ENCODE measurements at places on chromosomes 7 and 10.

DNA sequence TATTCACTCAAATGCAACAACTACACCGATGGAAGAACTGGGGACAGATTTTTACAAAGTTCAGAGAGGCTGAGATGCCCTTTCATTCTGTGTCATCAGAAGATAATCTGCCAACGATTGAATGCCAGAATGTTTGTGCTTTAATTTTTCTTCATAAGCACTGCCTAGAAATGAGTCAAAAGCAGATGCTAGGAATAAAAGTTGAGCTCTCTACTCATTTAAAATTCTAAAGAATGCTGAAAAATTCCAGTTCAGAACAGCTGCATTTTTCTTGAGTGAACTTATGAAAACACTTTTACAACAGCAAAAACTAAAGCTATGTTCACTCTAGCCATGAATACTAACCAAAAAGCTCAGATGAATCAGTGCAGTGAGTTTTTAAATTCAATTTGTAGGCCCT lies 22.3 kb upstream of the FAM133B start:
- no peak for DNase-seq

DNA sequence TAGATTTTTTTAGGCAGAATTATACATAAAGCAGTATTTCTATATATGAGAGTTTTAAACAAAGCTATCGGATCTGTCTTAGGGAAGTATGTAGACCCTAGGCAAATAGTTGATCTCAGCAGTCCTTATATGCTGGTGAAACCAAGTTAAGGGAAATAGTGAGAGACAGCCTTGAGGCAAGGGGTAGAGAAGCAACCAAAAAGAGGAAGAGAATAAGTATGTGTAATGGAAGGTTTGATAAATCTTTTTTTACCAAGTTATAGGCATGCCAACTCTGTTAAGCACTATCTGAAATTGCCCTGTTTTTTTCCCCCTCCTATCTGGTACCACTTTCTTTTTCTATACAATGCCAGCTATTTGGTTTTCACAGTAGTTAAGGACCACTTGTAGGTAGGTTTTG lies 19.9 kb downstream of the SPAG6 start:
- no peak for DNase-seq

GRCh38 chr10:87864496-87865059 lies 1.2 kb downstream of the PTEN start:
- no peak for DNase-seq

DNA sequence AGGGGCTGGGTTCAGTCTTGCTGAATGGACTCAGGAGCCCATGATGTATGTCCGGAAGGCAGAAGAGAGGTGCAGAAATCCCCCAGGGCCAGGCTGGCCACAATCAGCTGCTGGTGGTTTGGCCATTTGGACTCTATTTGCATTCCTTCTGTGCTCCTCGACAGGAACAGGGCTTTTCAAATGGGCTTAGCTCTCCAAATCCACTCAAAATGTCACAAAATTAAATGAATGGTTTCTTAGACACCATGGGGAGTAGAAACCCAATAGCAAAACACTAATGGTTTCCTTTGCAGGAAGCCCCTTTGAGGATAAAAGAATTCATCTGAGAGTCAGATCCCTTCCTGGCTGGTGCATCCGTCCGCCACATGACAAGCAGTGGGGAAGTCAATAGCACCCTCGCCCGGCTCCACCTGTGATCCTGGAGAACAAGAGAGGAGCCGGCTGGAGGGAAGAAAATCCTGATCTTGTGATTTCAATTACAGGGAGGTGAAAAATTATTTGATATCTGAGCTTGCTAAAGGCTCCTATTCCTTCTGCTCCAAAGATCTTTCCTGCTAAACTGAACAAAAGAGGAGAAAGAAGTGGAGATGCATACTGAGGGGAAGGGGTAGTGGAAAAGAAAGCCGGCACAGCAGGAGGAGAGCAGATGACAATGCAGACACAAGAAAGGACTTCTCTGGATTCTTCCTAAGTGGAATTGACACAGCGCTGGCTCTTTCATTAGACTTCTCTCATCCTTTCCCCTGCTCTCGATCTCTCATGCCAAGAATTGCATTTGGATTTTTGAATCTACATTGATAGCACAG lies 190.7 kb downstream of the C7orf25 start:
- no peak for DNase-seq

GRCh38 chr10:121440461-121440860 lies 157.8 kb downstream of the FGFR2 start:
- no peak for DNase-seq

GRCh38 chr7:123792547-123792946 lies 43.7 kb upstream of the WASL start:
- DNase-seq, result no peak

GRCh38 chr10:48444266-48444665 lies 137.8 kb downstream of the MAPK8 start:
- no peak for DNase-seq

DNA sequence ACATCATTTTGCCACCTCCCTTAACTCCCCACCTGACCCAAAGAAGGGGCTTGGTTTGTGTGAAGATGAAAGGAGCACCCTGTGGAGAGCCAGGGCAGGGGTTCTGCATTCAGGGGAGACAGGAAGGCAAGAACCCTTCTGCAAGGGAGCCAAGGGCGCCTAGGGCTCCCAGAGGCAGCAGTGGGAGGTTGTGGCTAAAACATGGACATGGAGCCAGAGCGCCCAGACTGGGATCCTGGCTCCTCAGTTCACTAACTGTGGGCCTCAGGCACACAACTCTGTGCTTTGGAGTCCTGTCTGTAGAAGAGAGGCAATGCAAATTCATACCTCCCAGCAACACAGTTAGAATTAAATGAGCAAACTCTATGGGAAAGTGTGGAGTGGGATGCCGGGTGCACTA lies 123.1 kb upstream of the MACROH2A2 start:
- no peak for DNase-seq

- no peak for DNase-seq
Measured at GRCh38 chr7:21942955-21943354, 2.7 kb downstream of the CDCA7L start.

DNA sequence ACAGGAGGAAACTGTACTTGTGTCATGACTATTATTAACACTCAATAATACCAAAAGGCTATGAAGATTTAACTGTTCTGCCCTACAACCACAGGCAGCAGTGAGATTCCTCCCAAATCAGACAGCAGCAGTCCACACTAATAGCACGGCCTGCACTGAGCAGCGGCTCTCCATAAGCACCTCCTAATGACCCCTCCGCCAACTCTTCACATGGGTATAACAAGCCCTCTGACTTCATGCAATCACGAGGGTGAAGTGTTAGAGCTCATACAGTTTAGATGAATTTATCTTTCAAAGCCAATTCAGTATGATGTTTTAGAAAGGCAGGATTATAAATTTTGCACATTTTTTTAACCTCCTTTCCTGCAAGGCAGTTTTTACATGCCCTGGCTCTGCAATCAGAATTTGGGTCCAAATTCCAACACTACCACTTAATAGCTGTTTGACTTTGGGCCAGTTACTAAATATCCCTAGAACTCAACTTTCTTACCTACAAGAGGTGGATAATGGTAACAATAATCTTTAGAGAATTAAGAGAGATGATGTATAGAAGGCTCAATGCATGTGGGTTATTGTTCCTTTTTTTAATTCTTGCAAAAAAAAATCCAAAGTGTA lies 617.1 kb downstream of the KCNMA1 start:
- DNase-seq, result no peak

- DNase-seq, result no peak
Measured at GRCh38 chr7:2626498-2627117, 5.2 kb upstream of the TTYH3 start.

DNA sequence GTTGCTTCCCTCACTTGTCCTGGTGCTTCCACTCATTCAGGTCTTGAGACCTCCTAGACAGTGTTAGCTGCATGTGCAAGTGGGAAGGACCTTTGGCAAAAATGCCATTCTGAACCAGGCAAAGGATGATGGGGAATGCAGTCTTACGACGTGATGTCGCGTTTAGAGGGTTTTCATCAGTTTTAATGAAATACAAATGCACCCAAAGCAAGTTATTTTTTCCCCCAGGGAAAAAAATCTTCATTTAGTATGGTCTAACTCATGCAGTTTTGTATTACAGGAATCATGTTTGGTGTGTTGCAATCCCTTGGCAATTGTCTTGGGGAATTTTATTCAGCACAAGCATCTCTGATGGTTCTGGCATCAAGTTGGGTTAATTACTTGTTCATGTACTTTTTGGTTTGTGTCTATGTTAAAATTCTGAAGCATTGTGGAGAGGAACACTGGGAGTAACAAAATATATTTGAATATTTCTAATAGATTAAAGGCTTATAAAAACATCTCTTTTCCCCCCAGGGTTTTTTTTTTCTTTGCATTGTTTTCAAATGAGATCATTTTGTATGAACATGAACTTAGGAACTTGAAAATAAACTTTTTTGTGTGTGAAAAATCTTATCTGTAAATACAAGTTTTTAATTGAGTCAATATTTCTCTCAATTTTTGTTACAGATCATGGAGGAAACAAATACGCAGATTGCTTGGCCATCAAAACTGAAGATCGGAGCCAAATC lies 188.9 kb downstream of the BICC1 start:
- no peak for DNase-seq

DNA sequence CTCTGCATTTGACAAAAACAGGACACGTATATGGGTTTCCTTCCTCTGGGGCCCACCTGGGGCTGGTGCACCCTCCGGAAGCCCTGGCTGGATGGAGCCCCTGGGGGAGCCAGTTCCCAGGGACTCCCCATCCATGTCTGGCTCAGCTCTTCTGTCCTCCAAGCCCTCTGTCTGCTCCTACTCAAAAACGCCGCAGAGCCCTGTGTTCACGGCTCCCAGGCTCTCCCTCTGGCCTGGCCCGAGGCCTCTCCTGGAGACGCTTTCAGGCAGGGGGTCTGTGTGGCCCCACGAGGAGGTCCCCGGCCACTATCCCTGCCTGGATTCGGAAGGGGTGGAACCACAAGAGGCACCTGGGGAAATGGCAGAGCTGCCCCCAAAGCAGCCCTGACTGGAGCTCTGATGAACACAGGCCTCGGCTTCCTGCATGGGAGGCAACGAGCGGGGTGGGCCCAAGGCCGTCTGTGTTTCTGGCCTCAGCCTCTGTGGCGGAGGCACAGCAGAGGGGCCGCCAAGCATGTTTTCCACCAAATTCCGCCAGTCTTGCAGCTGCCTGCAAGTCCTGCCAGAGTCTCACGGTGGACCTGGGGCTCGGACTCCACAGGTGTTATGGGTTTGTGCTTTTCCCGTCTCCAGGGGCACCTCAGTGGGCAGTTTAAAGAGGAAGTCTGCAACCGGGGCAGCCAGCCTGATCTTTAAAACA lies 22.6 kb upstream of the INPP5A start:
- no peak for DNase-seq

GRCh38 chr10:21495002-21495751 lies 30.3 kb downstream of the SKIDA1 start:
- no peak for DNase-seq

- DNase-seq, result no peak
Measured at GRCh38 chr7:65441010-65441409, 67.4 kb downstream of the ZNF92 start.

DNA sequence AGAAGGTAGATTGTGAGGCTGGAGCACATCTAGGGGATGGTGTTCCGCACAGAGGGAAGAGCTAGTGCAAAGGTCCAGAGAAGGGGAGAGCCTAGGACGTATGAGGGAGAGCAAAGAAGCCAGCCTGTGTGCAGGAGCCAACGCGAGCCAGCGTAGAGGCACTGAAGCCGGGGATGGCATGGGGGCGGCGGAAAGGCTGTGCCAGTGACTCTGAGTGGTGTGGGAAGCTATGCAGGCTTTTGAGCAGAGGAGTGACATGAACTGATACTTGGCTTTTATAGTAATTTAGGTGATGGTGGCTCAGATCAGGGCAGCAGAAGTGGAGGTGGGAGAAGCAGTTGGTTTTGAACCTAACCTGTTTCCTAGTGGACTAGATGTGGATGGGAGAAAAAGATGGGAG lies 65.8 kb downstream of the ATXN7L1 start:
- DNase-seq, result no peak

DNA sequence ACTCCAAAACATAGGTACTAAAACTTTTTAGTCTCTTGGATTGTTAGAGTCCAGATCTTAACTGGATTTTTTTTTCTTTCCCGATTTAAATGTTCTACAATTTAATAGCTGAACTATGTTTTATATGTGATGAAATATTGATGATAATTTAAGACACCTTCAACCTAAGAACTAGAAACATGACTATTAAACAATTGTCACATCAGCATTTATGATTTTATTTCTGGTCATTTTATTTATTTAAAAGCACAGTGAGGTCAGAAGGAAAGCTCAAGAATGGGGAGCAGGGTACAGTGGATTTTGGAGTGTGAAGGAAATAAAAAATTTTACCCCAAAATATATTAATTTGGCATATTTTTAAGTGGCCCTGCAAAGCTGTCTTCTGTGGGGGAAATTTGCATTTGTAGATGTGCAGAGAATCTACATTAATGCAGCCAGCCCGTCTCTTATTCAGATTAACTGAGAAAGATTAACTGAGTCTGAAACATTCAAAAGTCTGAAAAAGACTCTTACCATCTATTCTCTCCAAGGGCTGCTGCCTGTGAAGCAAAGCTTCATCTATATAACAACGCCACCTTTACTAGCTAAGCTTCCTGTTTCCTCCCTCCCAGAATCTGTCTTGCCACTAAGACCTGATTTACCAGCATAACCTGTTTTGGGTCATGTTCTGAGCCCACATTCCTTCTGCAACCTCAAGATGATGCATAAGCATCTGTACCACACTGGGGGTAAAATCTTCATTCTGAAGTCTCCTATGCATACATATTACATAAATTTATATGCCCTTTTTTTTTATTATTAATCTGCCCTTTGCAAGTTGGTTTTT lies 86.4 kb downstream of the TMEM106B start:
- no peak for DNase-seq

DNA sequence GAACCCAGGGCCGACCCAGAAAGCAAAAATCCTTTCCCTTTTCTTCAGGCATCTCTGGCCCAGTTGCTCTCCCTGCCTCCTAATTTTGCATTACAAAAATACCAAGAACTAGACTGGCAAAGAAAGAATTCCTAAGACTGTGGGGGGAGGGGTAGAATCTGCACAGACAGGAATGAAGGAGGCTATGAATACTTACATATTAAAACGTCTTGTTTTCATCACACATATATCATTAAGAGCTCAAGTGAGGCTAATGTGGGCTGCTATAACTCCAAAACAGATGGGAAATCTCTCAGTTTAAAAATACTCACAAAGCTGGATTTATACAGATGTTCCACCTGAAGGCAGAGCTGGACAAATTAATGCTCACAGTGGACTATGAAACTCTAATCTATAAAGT lies 29.2 kb upstream of the MKX start:
- no peak for DNase-seq

- no peak for DNase-seq
Measured at GRCh38 chr7:117818232-117818631, 55.0 kb downstream of the CTTNBP2 start.

GRCh38 chr7:69710768-69711438 lies 112.6 kb downstream of the AUTS2 start:
- DNase-seq, result no peak

- DNase-seq, result no peak
Measured at GRCh38 chr10:86058964-86059363, 307.6 kb downstream of the GRID1 start.

GRCh38 chr10:62473241-62473640 lies 99.1 kb downstream of the ZNF365 start:
- no peak for DNase-seq

GRCh38 chr7:130189343-130189742 lies 15.9 kb downstream of the TMEM209 start:
- DNase-seq, result no peak

- DNase-seq, result no peak
Measured at GRCh38 chr7:24978843-24979469, 1.0 kb downstream of the OSBPL3 start.
